ENCODE measurements at places on chromosomes 3 and 15.

GRCh38 chr15:40240619-40241221 lies 1.9 kb downstream of the PAK6 start:
- H3K27ac ChIP-seq = no peak overlapping the region
- DNase-seq = no peak
- H3K36me3 ChIP-seq = no peaks in the 10 kb centered on the region

DNA sequence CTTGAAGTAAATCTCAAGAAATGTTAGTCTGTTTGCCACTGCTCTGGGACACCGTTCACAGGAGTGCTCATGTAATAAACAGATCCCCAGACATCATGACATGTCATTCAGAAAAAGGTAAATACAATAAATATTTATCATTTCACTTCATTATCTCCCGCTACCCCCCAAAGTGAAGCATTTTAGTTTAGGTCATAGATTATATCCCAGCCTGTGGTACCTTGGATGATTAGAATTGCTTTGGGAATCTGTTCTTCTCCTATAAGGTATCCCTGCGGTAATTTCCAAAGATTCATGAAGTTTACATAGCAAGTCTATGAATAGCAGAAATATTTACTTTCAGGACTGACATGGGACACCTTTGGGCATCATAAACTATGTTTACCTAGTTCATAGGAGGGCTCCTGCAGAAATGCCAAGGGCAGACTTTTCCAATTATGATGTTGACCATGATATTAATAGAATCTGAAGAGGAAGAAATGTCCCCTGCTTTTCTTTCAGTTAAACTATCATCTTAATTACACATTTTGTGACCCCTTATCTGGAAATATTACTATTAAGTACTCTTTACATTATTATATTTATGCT lies 268.0 kb downstream of the NAALADL2 start:
- no peak for DNase-seq
- no peaks in the 10 kb centered on the region for H3K27me3 ChIP-seq
- no peak overlapping the region for H3K4me3 ChIP-seq
- no peaks in the 10 kb centered on the region for H3K4me1 ChIP-seq
- H3K27ac ChIP-seq = no peak overlapping the region

GRCh38 chr15:27826902-27827714 lies 272.0 kb downstream of the OCA2 start:
- H3K4me1 ChIP-seq = no peaks in the 10 kb centered on the region
- H3K4me3 ChIP-seq = no peak overlapping the region
- H3K27ac ChIP-seq = no peak overlapping the region

DNA sequence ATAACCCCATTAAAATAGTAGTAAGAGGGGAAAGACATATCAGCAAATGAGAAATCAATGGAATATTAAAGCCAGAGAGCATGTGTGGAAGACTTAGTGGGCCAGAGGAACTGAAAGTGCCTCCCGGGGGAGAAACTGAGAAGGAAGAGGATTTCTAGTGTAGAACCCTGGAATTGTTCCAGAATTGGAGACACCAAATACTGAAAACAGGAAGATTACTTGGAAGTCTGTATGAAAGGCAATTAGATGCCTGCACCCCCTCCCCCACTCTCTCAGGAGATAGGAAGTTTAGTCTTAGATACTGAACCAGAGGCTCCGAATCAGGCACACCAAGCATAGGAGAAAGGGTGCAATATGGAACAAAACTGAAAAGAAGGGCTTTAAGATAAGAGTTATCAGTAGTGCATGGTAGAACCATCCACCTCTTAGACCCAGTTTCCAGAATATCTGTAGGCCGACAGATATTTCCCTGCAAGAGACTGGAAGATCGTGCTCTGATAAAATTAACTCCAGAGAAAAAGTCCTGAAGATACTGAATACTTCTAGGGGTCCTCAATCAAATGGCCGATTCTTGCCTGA lies 32.4 kb downstream of the KLHL18 start:
- no peaks in the 10 kb centered on the region for H3K27me3 ChIP-seq
- H3K4me1 ChIP-seq = peaks cover 2% of the 10 kb centered on the region
- no peak overlapping the region for H3K4me3 ChIP-seq

- no peaks in the 10 kb centered on the region for H3K4me1 ChIP-seq
- no peaks in the 10 kb centered on the region for H3K36me3 ChIP-seq
- DNase-seq = no peak
Measured at GRCh38 chr3:175146258-175146657, 287.1 kb downstream of the NAALADL2 start.

DNA sequence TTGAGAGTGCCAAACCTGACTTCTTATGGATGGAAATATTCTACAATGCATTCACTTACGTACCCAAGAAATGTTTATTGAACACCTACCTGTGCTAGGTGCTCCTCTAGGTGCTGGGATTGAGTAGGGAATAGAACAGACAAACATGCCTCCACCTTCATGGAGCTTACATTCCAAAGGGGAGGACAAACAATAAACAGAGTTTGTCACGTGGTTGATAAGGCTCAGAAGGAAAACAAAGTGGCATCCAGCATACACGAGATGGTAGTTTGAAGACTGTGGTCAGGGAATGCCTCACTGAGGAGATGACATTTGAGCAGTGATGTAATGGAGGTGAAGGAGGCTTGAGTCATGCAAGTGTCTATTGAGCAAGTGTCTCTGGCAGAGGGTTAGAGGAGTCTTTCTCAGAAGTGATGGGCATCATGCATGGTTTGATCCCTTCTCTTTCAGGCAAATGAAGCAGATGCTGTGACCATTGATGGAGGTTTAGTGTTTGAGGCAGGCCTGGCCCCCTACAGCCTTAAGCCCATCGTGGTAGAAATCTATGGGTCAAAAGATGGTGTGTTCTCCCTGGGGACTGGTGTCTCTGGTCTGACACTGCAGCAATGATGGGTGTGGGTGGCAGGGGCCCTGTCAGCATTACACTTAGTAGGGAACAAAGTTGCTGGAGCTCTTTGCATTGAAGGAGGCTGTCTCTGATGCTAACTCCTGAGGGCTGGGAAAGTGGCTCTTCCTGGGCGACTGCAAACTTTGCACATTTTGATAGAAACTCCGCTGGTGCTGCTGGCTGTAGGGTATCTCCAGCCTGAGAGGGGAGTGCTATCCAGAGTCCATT lies 29.7 kb upstream of the TOPBP1 start:
- no peak overlapping the region for H3K27ac ChIP-seq
- no peak overlapping the region for H3K4me3 ChIP-seq
- DNase-seq = no peak
- H3K27me3 ChIP-seq = peaks cover 3% of the 10 kb centered on the region

All from activated naive CD8-positive, alpha-beta T cell treated with anti-CD3 and anti-CD28 coated beads, Interleukin-2, amount 50 U/mL, for 24 hours (primary cell).